ENCODE measurements at places on chromosomes 2 and 18.

DNA sequence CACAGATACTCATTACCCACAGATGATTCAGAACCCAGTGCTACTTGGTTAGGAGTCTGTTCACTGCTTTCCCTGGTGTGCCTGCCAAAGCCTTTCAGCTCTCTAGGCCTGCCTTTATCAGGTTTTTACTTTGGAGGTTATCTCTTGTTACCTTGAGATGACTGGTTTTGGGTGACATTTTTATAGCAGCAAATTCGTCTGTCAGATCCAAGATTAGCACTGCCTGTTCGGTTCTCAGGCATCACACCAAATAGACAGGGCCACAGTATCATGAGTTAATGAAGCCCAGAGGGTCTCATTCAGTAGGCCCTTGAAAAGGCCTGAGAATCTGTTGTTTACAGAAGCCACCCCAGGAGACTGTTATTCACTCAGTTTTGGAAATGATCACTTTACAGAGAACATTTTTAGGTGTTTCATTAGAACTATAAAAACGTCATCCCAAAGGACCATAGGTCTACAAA, 121.2 kb downstream of the OSBPL6 start:
- DNase-seq: no peak

DNA sequence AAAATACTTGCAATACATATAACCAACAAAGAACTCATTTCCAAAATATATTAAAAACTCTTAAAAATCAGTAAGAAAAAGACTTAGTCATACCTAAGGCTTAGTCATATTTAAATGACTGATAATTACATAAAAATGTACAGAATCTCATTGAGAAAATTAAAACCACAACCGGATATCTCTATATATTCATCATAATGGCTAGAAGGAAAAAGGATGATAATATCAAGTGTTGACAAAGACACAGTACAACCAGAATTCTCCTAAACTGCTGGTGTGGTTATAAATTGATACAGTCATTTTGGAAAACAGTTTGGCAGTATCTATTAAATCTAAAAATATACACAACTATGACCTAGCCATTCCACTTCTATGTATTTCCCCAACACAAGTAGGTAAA, 27.1 kb upstream of the IHH start:
- DNase-seq: no peak

- no peak for DNase-seq
Measured at GRCh38 chr18:50096766-50097435, 98.0 kb downstream of the MYO5B start.

GRCh38 chr18:48555465-48555995, 16.7 kb downstream of the CTIF start:
- DNase-seq: no peak

GRCh38 chr2:212998626-212999359, 152.6 kb downstream of the IKZF2 start:
- DNase-seq: peak; percentile 41

DNA sequence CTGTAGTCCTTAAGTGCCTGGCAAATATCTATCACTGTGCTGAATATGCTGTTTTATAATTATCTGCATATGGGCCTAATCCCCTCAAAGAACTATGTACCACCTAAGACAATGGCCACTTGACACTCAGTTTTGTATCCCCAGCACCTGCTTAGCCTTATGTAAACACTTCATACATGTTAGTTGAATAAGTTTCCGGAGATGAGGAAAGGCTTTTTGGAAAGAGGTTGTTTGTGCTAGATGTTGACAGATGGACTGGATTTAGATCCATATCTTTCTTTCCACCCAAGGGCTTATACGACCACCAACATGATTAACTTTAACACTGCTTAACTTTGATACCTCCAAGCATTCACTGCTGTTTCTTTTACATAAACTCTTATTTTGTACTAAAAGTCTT, 63.3 kb downstream of the FAM228A start:
- no peak for DNase-seq

DNA sequence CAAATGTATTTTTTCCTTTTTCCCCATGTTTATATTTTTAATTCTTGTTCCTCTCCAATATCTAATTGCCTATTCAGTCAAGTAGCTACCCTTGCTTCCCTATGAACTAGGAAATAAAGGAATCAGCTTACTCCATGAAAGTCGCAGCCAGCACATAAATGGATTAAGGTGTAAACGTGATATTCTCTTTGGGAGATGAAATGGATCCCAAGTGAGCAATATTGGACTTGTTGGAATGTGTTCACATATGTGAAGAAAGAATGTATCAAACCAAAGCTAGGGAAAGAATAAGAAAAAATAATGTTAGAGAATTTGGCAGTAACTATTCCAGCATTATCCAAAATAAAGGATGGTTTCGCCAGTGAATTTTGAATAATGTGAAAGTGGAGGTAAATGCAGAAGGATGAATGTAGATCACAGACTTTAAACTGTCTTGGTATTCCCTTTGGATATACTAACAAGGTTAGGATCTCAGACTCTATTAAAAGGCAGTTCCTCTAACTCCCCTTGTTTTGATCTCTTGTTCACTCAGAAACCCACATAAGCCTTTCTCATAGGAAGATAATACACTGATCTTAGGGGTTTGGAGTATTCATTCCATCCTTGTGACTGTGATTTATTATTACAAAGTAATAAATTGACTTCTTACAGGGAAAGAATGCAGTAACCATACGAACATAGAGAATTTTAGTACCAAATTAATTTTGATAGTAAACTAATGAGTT, 208.1 kb downstream of the BABAM2 start:
- no peak for DNase-seq

GRCh38 chr2:31764169-31764568, 183.4 kb upstream of the SRD5A2 start:
- DNase-seq: no peak

DNA sequence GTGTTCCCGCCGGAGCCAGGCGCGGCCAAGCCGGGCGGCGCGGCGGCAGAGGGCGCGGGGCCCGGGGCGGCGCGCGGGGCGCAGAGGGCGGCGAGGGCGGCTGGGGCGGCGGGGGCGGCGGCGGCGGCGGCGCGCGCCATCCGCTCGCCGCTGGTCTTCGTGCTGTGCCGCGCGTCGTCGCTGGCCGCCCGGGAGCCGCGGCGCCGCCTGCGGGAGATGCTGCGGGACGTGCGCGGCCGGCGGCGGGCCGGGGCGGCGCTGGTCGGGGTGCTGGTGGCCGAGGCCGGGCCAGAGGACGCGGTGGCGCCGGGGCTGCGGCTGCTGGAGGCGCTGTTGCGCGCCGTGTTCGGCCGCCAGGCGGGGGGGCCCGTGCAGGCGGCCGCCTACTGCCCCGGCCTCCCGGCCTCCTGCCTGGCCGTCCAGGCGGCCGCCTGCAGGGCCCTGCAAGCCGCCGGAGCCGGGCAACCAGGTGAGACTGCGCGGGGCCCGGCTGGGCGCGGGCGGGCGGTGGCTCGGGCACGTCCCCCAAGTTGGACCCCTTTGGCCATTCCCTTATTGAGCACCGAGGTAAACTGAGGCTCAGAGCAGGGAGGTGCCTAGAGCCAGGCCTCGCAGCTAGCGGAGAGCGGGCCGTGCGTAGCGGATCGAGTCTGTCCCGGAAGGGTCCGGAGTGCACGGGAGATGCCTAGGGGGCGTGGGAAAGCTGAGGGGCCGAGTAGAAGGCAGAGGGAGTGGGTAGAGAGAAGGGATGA, 584 bp downstream of the C2orf72 start:
- DNase-seq: no peak

DNA sequence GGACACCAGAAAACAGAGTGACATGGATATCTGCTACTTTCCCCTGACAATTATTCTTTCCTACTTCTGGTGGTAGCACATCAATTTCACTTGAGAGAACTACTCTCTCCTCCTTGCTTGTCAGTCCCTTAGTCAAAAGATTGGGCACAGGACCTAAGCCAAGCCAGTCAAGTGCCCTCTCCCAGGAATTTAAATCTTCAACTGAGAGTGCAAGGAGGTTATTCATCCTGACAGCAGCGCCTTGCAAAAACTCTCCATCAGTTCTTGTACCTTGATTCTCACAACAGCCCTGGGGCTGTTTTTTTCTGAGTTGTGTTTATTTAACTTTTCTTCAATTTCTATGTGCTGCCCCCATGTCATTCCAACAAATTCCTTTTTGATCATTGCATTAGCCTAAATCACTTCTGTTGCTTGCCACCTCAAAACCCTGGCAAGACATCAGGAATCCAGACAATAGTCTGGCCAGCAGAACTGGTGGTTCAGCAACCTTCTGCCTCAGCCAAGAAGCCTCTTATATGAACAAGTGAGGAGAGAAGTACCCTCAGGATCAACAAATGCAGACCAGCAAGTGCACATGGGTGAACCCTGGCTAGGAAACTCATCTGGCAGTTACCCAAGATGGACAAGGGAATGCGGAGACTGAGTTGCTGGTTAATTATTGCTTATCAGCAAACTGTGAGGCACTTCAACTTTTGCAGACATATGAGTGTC, 19.4 kb downstream of the COL4A3 start:
- no peak for DNase-seq

DNA sequence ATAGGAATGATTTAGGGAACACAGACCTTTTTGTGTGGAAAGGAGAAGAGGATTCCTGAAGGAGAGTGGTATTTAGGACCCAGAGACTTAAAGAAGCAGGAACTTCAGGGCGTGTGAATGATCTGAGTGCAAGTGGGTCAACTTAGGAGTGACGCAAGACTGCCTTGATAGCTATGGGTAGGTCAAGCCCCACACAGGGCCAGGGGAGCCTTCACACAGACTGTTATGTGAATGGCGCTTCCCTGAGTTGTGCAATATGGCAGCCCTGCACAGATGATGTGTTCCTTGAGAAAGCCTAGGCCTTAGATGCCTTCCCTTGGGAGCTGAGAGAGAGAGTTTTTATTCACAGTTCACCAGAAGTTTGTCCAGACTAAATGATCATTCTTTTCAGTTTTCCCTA, 47.1 kb upstream of the IGFBP5 start:
- DNase-seq: no peak

- DNase-seq: no peak
Measured at GRCh38 chr18:79848579-79849327, 51.0 kb downstream of the KCNG2 start.

DNA sequence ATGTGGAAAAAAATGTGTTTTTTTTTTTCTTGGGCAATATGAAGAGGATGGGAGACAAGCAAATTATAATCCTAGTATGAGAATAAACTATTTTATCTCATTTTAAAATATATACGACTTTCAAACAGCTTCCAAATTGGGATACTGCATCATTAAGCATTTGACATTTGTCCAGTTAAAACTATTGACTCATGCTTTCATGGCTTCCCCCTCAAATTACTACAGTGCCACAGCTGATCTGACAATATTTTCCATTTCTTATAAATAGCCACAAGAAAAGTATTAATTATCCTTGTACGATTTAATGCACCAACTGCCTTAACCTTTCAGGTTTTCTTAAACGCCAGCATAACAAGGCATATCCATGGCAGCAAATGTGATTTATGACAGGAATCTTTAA, 1134.8 kb upstream of the ZEB2 start:
- DNase-seq: peak; percentile 46

DNA sequence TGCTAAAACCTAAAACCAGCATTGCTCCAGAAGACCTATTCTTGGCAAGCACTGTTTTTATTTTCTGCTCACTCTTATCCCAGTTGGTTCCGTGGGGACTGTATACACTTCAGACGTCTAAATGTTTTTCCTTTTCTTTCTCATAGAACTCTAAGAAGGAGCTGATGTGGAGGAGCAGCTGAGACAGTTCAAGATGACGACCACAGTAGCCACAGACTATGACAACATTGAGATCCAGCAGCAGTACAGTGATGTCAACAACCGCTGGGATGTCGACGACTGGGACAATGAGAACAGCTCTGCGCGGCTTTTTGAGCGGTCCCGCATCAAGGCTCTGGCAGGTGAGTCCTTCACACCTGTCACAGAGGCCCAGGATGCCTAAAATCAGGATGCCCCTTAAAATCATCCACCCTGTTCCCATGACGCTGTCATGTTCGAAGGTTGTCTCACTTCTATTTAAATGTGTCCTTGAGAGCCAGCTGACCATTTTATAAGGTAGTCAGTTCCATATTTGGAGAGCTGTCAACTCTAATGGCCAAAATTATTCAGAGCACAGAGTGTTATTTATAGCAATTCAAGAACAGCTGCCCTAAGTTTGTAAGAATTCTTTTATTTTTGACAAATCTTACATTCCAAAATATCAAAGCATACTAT, 70.2 kb downstream of the SPTBN1 start:
- no peak for DNase-seq

- no peak for DNase-seq
Measured at GRCh38 chr2:16069933-16070647, 129.7 kb downstream of the MYCN start.

DNA sequence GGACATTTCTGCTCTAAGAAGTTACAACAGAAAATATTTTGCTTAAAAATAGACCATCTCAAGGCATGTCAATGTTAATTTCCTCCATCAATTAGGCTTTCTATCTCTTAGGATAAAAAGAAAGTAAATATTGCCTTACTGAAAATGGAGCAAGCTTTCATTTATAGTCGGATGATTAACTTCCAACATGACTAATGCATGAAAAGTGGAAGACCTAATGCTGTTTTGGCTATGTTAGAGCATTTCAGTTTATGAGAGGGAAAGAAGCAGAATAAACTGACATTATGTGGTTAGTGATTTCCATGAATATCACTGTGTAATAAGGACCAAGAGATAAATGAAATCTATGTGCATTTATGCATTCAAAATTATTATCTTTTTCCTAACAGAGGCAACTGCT, 475.2 kb upstream of the UBE2E3 start:
- DNase-seq: peak; percentile 30

- DNase-seq: peak; percentile 23
Measured at GRCh38 chr2:19111354-19111753, 247.1 kb downstream of the OSR1 start.

DNA sequence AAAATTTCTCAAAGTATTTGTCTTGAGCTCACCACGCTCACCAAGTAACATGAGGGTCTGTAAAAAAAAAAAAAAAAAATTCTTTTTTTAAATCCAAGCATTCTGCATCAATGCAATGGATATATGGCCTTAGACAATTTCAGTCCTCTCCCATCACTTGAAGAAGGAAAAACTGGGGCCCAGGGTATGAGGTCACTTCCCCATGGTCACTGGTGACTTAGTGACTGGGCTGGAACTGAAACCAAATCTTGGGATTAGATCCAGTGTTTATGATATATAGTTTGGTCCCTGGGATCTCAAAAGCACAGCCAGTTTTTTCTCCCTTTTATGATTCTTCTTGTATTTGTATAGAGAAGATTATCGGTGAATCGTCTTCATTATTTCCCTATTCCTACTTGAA, 477.9 kb upstream of the TNP1 start:
- no peak for DNase-seq

- DNase-seq: peak; percentile 71
Measured at GRCh38 chr2:223469270-223470046, 132.7 kb downstream of the SCG2 start.

- no peak for DNase-seq
Measured at GRCh38 chr2:29307519-29307918, 192.3 kb downstream of the CLIP4 start.

Data from astrocyte of the spinal cord (primary cell).